Prostate gland (tissue), 2 donors: ENCODE measurements at places on chromosomes 16 and 17. TPM values are rescaled to one million over a fixed set of nuclear protein-coding genes. Genes with fewer than 3 reads are reported as not detected.

The LDHD gene
- total RNA-seq = 26.6 TPM

The ZFHX3 gene
- 51.1 TPM for total RNA-seq

The ZG16B gene
- 268 TPM for total RNA-seq

The AURKB gene
- total RNA-seq = 6.6 TPM

The MT1A gene
- not detected for total RNA-seq

The RCVRN gene
- total RNA-seq = 0.23 TPM

DNA sequence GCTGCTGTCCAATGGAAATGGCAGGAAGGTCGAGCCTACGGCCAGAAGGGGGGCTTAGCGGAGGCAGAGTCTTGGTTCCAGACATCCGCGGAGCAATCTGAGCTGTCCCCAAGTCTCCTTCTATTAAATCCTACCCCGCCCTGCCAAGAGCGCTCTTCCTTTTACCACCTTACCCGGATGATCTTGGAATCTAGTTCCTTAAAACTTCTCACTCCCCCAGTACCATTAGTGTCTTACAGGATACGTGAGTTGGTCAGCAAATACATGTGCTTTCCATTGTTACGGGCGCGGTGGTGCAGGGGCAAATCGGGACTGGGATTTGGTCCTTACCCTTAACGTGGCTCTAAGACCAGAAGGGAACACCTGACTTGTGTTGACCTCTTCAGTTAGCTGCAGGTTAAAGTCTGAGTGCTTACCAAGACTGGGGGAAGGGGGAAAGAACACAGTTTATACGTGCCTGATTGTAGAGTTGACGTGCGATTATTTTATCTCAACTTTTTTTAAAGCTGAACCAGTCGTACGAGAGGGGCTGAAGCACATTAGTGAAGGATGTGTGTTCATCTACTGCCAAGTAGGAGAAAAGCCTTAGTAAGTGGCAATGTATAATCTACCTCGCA, 495 bp downstream of the TXNDC17 start:
- DNase-seq = no peak

DNA sequence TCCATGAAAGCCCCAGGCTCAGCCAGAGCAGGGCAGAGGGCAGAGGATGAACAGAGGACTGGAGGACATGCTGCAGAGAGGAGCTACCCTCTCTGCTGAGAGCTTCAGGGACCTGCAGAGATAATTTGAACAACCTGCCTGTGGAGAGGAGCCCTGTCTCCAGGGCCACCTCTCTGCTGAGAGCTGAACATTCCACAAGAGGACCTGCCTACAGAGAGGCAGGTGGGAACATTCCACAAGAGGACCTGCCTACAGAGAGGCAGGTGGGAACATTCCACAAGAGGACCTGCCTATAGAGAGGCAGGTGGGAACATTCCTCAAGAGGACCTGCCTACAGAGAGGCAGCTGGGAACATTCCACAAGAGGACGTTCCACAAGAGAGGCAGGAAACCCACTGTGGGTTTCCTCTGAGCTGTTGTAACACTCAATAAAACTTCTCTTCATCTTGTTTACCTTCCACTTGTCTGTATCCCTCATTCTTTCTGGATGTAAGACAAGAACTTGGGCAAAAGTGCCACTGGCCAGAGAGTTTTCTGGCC, 551.9 kb upstream of the CA10 start:
- DNase-seq = no peak

DNA sequence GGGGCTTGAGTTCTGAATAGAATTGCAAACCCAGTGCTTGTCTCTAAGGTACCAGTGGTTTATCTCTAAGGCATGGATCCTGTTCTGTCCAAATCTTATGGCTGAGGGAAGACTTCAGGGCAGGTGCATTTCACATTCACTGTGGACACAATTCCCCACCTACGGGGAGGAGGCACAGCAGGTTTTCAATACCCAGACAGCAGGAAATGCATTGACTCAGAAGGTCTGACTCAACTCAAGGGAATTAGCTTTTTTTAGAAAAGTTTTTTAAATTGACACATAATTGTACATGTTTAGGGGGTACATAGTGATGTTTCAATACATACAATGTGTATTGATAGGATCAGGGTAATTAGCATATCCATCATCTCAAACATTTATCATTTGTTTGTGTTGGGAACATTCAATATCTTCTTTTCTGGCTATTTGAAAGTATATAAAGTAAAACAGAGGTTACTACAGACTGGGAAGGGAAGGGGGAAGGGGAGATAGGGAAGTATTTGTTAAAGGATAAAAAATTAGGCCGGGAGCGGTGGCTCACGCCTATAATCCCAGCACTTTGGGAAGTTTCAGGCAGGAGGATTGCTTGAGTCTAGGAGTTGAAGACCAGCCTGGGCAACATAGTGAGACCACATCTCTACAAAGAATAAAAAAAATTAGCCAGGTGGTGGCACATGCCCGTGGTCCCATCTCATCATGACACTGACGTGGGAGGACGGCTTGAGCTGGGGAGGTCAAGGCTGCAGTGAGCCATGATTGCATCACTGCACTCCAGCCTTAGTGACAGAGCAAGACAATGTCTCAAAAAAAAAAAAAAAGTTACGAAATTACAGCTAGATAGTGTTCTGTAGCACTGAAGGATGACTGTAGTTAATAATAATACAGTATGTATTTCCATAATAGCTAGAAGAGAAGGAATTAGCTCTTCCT, 54.9 kb downstream of the RGS9 start:
- DNase-seq = no peak

DNA sequence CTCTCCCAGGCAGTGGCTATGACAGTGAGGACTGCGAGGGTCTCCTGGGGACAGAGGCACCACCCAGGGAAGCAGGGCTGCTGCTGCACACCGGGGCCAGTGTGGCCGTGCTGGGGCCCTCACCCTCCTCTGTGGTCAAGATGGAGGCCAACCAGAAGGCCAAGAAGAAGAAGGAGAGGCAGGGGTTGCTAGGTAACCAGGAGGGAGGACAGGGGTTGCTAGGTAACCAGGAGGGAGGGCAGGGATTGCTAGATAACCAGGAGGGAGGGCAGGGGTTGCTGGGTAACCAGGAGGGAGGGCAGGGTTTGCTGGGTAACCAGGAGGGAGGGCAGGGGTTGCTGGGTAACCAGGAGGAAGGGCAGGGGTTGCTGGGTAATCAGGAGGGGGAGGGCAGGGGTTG, 55.2 kb downstream of the ACTG1 start:
- no peak for DNase-seq

DNA sequence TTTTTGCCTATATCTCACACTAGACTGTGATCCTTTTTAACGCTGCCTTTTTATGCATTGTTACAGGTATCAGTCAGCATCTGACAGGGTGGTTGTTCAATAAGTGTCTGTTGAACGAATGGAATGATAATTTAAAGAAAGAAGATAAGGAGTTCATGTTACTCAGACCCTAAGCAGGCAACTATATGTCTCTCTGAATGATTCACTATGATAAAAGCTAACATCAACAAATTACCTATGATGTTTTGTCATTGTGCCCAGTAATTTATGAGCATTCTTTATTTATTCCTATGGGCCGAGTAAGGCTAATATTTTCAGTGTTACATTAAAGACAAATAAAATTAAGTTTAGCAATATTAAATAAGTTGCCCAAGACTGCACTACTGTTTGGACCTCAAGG, 435.0 kb upstream of the KIF2B start:
- DNase-seq = no peak

DNA sequence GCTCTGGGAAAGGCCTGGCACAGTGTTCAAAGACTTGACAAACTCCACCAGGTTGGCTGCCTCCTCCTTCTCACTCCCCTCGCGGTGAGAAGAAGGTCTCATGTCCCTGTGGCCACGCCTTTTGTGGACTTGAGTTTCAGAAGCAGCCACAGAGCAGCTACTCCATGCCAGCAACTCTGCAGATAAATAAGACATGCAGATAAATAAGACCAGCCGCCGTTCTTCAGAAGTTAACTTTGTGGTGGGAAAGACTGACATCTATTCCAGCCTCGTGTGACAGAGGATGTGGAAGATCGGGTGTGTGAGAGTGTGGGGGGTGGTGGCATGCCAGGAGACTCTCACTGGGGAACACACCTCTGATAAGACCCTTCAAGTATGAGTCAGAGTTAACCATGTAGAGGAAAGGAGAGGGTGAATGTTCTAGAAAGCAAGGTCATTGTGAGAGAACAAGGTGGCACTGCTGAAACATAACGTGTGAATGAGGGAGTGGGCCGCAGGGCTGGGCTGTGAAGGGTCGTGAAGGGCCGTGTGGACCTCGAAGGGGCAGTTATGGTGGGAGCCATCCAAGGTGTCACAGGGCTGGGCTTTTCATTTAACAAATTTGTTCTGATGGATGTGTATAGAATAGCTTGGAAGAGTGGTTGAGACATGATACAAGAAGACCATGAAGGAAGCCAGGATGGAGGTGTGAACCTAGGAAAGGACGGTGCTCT, 830 bp downstream of the SPACA3 start:
- no peak for DNase-seq

DNA sequence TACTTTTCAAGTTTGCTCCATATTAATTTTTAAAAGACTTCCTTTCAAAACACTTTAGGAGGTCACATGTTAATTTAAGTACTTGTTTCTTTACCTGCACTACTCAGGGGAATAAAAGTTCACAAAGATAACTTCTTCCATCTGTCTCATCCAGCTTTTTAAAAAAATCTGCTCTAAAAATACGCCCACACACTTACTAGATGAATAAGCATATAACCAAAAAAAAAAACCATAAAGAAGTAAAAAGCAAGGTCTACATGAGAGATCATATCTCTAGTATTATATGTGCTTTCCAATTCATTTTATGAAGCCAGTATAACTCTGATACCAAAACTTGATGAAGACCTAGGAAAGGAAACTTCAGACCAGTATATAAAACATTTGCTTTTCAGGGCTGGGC, 17.2 kb downstream of the SKAP1 start:
- DNase-seq = no peak

- no peak for DNase-seq
Measured at GRCh38 chr17:72840019-72840418, 252.5 kb downstream of the SLC39A11 start.
